ENCODE measurements at places on chromosomes 6 and 20. TPM values are rescaled to one million over a fixed set of nuclear protein-coding genes. Genes with fewer than 3 reads are reported as not detected.

DNA sequence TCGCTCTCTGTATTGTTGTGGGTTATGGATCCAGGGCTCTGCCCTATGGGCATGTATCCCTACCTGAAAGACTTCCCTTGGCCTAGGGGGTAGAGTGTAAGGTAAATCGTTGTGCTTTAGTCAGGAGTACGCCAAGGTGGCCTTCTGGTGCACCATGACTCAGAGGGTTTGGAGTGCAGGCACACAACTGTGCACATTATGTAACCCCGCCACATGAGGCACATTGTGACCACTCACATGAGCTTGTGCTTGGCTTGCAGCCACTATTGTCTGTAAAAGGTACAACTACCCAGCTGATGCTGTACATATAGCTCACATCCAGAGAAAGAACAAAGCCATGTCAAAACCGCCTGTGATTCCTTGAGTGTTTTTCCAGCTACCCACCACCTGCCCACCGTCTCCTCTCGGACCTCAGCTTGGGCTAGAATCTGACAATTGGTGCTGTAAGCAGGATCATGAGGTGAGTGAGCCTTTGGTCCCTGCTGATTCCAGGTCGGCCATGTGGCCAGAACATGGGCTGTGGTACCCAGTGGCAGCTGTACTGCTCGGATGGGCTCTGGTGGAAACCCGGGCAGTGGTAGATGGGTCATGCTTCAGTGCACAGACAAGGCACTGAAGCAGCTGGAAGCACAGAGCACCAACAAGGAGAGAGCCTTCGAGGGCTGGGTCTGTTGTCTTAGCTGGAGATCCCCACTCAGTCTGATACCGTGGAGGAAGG is 33.8 kb downstream of the HDDC2 start:
- no peak overlapping the region for H3K4me3 ChIP-seq
- no peak overlapping the region for H3K27ac ChIP-seq
- no peaks in the 10 kb centered on the region for H3K27me3 ChIP-seq
- H3K4me1 ChIP-seq: peaks cover 12% of the 10 kb centered on the region

- H3K4me1 ChIP-seq: peaks cover 6% of the 10 kb centered on the region
- no peaks in the 10 kb centered on the region for H3K27me3 ChIP-seq
Measured at GRCh38 chr6:31918069-31918720, 9.3 kb upstream of the C2 start.

DNA sequence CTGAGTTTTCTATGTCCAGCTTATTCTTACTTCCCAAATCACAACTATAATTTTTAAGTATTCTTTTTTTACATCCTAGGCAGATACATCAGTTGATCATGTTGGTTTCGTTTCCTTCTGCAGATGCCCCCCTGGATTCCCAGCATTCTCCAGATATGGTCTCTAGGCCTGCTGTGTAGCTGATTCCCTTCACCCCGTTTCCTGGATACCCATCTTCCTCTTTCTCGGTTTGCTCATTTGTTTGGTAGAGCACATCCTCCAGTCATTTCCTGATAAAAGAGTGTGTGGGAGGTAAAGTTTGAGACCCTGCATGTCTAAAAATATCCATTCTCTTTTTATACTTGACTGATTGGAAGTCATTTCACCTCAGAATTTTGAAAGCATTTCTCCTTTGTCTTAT is 66.4 kb downstream of the ANKS1A start:
- no peak for DNase-seq
- no peaks in the 10 kb centered on the region for H3K36me3 ChIP-seq
- H3K4me1 ChIP-seq: peaks cover 14% of the 10 kb centered on the region
- H3K27me3 ChIP-seq: no peaks in the 10 kb centered on the region

- H3K36me3 ChIP-seq: no peaks in the 10 kb centered on the region
- no peaks in the 10 kb centered on the region for H3K27me3 ChIP-seq
- H3K27ac ChIP-seq: no peak overlapping the region
- peaks cover 13% of the 10 kb centered on the region for H3K4me1 ChIP-seq
Measured at GRCh38 chr6:154766288-154766687, 33.1 kb downstream of the SCAF8 start.

DNA sequence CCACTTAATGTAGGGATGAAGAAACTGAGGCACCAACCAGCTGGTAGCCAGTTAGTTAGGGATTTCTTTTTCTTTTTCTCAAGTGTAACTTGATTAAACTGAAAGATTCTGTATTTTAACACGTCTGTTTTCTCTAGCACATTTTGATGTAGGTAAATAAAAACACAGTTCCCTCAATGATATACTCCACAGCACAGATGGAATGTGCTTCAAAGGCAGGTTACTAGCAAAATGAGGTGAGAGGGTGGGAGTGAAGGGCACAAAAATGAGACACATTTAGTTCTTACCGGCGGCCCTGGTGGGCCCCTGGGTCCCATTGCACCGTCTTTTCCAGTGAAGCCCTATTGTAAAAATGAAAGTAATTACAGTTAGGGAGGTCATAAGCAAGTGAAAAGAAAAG is 108.9 kb downstream of the COL12A1 start:
- H3K4me1 ChIP-seq: peaks cover 26% of the 10 kb centered on the region
- no peak for DNase-seq
- no peaks in the 10 kb centered on the region for H3K27me3 ChIP-seq
- H3K27ac ChIP-seq: no peak overlapping the region
- H3K36me3 ChIP-seq: peaks cover 61% of the 10 kb centered on the region
- no peak overlapping the region for H3K4me3 ChIP-seq

DNA sequence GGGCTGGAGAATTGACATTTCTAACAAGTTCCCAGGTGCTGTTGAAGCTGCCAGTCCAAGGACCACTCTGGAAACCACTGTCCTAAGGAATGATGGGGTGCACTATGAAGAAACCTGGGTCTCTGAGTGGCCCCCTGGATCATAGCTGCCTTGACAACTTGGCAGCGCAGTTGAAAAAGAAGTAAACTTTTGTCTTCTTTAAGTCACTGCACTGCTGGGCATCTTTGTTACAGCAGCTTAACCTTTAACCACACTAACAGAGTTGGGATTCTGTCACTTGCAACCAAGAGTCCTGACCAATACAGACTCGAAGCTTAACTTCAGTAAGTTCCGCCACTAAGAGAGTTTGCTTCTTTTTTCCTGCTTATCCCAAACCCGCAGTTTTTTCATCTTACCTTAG is 8.5 kb upstream of the KCNK15 start:
- no peak overlapping the region for H3K27ac ChIP-seq
- H3K27me3 ChIP-seq: peaks cover 3% of the 10 kb centered on the region
- no peaks in the 10 kb centered on the region for H3K36me3 ChIP-seq

DNA sequence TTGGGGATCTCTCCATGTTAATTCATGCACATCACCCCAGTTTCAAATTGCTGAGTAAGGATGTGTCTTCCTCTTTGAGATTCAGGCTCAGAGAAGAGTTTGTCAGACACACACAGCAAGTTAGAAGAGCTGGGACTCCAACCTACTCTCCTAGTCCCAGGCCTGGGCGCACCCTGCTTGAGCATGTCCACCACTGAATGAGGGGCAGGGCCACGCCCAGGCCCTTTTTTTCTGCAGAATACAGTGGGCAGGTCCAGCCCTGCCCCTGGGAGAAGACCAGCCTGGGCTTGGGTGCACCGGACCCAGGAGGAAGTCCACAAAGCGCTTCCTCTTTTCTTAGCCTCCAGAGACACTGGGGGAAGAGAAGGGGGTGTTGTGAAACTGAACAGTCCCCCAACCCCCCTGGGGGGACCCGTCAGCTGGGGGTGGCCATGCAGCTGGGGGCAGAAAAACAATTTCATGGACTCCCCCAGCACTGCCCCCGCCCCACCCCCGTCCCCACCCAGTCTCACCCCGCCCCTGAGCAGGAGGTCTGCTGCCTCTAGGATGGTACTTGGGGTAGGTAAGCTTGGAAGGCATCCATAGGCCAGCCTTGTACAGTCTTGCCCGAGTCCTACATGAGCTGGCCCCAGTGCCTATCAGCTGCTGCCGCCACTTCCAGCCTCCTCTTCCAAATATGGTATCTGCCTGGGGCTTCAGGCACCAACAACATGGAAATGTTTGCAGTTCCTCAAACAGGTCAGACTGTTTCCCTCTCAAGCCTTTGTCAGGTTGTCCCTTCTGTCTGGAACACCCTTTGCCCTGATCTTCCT is 11.7 kb upstream of the HCK start:
- no peak overlapping the region for H3K27ac ChIP-seq
- no peaks in the 10 kb centered on the region for H3K36me3 ChIP-seq
- H3K27me3 ChIP-seq: peaks cover 22% of the 10 kb centered on the region
- no peak for DNase-seq
- H3K4me3 ChIP-seq: no peak overlapping the region
- no peaks in the 10 kb centered on the region for H3K4me1 ChIP-seq

Gene CGAS
- 0.05 TPM for total RNA-seq

Gene TINAG
- total RNA-seq: not detected

Gene SNTA1
- 41.8 TPM for total RNA-seq

Gene LINC00237
- not detected for total RNA-seq

Gene GABRR2
- not detected for total RNA-seq

Gene ZBTB46
- 3.8 TPM for total RNA-seq

Data from SJSA1 (cell line).